ENCODE measurements at places on chromosomes 13 and 19.

DNA sequence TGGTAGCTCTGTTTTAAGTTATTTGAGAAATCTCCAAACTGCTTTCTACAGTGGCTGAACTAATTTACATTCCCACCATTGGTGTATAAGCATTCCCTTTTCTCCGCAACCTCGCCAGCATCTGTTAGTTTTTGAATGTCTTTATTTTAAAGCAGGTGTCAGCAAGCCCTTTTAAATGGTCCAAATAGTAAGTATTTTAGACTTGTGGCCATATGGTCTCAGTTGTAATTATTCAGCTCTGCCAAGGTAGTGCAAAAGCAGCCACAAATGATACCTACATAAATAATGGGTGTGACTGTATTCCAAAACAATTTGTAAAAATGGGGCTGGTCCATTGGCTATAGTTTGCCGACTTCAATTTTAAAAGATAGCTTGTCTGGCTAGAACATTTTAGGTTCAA, 58.7 kb upstream of the TMTC4 start:
- no peak for DNase-seq

- DNase-seq = no peak
These were observed 19.1 kb upstream of the KCTD4 start for GRCh38 chr13:45219938-45220375.

GRCh38 chr13:28349907-28350654, 144.8 kb downstream of the FLT1 start:
- no peak for DNase-seq

GRCh38 chr19:31135841-31136240, 213.4 kb downstream of the TSHZ3 start:
- DNase-seq = no peak

DNA sequence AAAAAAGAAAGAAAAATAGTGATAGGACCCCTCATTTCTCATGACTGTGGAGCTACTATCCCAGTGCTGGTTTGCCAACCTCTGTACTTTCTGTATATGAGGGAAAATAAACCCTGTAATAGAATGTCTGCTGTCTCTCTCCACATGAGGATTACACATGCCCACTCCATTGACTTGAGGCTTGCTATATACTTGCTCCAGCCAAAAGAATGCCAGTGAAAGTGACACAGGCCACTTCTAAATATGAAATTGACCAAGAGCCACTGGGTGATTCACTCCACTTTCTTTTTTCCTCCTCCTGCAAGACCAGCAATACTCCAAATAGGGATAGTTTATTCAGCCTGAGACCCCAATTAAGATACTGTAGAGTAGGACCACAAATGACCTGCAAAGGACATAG, 6.2 kb downstream of the THAP8 start:
- no peak for DNase-seq

- no peak for DNase-seq
These were observed 467.3 kb downstream of the DACH1 start for GRCh38 chr13:71399631-71400215.

GRCh38 chr19:3503036-3503572, 2.6 kb upstream of the DOHH start:
- no peak for DNase-seq

GRCh38 chr13:97185291-97185690, 36.8 kb upstream of the MBNL2 start:
- no peak for DNase-seq

DNA sequence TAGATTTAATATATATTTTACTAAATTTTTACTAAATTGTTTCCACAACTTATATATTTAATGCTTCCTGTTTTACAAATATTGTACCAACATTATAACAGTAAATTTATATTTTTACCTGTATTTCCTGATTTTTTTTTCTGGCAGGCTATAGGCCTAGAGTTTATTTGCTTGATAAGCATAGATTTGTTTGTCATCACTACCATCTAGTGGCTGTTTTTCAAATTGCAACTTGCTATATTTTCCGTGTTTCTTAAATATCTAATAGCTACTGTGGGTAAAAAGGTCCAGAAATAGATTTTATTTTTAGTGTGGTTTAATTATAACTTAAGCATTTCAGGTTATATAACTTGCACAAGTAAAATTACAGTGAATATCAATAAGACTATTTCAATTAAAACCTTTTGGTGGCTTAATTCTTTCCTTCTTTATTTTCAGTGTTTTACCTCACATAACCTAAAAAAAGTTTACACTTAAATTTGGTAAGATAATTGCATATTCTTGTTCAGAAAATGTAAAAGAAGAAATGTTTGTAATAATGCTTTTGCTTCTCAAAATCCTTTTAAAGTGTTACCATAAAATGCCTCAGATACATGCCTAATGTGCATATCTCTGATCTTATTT, 60.6 kb downstream of the NDFIP2 start:
- DNase-seq = no peak

GRCh38 chr13:97321616-97322321, 99.6 kb downstream of the MBNL2 start:
- no peak for DNase-seq

GRCh38 chr19:50315773-50316448, 13.3 kb downstream of the KCNC3 start:
- no peak for DNase-seq

- no peak for DNase-seq
These were observed 34.8 kb upstream of the C1QTNF9 start for GRCh38 chr13:24274452-24275021.
